ENCODE measurements at places on chromosomes 3 and 15.

DNA sequence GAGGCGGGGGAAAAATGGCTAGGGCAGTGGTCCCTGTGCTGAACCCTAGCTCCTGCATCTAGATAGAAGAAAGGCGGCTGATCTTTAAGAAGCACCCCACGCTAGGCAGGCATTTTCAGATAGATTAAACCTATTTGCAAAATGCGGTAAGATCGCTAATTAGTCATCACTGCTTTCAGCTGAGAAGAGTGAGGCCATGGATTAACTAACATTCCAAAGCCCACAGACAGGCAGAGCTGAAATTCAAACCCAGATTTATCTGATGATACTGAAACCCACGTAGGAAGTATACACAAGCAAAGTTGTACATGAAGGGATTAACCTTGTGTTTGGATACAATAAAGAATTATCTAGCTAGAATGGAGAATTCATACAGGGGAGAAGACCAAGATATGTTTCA lies 4.8 kb downstream of the ADPGK start:
- no peak for DNase-seq

DNA sequence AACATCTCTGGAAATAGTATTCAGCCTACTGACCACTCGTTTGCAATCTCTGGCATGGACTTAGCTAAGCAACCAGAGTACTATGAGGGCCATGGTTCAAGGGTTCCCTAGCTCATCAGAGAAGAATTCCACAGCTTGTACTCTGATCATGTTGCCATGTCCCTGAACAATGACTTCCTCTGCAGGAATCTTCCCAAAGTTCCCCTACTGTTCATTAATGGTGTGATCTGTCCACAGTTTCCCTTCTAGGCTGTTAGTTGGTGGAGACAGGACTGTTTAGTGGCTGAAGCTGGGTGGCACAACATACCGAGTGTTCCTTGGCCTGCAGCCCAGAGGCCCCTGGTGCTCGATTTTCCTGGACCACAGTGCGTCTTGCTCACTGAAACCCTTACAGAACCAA lies 44.4 kb upstream of the GALNT15 start:
- no peak for DNase-seq

GRCh38 chr3:196024968-196025367 lies 56.9 kb downstream of the TFRC start:
- DNase-seq = no peak

DNA sequence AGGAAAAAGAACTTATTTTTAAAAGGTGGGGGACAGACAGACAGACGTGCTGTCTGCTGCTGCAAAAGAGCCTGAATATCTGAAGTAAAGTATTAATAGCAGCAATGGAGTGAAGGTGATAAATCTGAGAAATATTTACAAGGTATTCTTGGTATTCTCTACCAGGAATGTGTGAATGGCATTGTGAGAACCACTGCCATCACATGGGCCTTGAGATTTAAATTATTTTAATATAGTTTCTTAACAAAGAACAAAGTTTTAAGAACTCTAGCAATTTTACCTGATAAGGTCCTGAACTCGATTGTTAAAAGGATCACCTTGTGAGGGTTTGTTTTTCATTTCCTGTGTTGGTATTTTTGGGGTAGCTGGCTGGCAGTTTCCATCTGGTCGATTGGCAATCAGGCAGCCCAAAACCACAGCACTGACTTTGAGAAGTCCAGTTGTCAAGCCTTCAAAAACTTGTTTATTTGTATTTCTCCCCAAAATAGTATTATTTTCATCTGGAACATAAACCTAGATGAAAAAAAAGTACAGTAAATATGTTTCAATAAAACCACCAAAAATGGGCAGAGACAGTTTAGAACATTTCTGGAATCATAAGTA lies 97.3 kb downstream of the ISL2 start:
- no peak for DNase-seq

DNA sequence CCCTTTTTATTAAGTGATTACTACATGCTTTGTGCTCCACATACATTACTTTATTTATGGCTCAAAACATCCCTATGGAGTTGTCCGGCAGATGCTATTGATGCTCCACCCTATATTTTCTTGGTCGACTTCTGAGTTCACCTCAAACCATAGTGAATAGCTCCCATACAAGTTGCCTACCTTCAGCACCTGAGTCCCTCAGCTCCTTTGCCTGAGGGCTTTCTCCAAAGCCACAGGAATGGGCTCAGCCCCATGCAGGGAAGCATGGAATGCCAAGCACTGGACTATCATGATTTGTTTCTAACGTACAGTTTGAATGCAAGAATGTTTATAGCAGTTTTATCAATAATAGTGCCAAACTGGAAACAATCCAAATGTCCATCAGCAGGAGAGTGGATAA lies 124.8 kb upstream of the TNIK start:
- no peak for DNase-seq

DNA sequence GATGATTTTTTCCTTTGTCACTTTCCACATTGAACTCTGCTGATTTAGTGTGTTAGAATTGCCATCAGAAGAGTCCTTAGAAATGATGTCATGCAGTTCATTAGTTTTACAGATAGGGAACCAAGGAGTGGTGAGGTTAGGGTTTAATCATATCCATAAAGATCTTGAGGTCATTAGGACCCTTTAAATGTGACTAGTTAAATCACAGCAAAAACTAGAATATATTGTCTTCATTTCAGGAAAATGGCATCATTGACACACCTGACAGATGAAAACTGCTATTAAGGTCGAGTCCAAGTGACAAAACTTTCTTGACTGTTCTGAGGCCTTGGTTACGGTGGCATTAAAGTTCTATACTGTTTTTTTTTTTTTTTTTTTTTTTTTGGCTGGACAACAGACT lies 50.5 kb downstream of the MBNL1 start:
- DNase-seq = peak; percentile 38

DNA sequence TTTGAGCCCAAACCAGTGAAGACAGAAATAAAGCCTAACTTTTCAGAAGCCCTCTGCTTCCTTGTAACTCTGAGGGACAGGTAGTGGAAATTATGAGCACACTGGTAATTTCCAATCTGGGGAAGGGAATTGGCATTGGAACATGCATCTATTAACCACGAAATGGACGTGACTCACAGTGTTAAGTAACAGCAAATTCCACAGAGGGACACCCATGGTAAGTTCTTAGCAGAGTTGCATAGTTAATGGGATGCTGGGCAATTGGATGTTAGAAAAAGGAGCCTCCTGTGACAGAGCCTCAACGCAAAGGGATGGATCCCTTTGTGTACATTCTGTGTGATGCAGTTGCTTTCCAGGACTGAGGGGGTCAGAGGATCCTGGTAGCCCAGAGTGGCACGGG lies 168.6 kb downstream of the SEMA6D start:
- DNase-seq = no peak

GRCh38 chr15:63460210-63461155 lies 43.9 kb upstream of the USP3 start:
- DNase-seq = no peak

DNA sequence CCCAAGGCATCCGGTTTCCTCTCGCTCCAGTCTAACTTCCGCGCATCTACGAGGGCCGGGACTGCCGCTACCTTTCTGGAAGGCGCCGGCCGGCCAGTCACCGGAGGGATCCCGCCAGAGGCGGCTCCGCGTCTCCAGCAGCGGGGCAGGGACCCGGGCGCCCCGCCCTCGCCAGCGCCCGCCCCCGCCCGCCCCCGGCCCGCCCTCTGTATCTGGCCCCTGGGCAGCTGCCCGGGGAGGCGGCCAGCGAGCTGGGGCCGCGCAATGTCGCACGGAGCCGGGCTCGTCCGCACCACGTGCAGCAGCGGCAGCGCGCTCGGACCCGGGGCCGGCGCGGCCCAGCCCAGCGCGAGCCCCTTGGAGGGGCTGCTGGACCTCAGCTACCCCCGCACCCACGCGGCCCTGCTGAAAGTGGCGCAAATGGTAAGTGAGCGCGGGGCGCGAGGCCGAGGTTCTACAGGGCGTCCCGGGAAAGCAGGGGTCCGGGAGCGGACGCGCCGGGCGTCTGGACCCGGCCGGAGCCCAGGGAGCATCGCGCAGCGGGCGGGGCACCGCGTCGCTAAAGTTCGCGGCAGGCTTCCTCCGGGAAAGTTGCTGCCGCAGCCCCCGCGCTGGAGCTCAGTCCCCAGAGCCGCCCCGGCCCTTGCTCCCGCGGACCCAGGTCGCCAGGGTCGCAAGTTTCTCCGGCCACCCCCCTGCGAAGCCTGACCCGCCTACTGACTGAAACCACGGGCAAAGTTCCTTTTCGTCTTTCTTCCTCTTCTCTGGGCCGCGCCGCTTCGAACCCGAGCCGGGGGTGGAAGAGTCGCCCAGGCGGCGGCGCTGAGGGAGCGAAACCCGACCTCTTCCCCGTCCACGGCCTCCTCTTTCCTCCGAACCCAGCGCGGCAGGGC lies at the start of gene CMTM7:
CMTM7 (plus strand) TSS at position 211 of the 893 bp plus-strand sequence; CDS start at position 265, 54 bp downstream.
- DNase-seq = peak; percentile 78

DNA sequence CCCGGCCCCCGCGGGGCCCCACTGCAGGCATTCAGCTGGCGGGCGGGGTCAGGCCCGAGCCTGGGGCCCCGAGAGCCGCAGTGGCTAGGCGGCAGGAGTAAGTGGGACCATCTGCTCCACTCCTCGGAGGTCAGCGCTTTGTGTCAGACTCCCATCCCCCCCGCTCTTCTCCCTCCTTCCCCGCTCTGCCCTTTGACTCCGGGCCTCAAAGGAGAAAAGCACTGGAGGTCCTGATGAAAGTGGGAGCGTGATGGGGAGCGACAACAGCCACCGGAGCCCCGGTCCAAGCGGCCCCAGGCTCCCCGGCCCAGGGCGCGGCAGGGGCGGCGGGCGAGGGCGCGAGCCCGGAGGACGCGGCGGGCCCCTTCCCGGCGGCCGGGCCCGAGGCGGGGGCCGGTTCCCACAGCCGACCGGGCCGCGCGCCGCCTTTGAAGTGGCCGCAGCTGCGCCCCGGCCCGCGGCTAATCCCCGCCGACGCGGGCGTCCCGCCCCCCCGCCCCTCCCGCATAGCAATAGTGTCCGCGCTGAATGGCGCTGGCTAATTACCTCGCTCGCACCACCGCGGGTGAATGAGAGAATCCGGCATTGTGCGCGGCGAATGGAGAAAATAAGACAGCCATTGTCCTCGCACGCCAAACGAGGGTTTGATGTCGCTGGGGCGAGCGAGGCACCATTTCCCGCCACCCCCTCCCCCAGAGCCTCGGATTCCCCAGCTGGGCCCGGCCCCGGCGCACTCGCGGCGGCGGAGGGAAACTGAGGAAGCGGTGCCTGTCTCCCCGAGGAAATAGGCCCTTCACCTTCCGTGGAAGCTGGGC lies 22.4 kb downstream of the IGDCC3 start:
- DNase-seq = no peak

DNA sequence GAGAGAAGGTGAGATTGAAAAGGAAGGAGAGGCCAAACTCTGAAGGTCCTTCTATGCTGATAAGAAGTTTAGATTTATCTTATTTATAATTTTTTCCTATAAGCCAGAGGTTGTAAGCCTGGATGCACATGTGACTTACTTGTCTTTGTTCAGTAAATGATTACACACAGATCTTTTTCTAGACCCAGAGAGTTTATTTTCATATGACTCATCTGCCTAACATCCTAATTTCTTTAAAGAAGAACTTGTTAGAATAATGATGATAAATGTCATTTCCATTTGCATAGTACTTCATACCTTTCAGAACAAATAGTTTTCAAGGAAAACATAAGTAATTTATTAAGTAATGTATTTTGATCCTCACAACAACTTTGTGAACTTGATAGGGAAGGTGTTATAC lies 434.8 kb upstream of the DPH6 start:
- DNase-seq = no peak

GRCh38 chr3:162884373-162884772 lies 1387.8 kb downstream of the OTOL1 start:
- no peak for DNase-seq

- no peak for DNase-seq
Measured at GRCh38 chr3:128895843-128896697, 16.6 kb downstream of the ACAD9 start.

- DNase-seq = no peak
Measured at GRCh38 chr15:57432141-57432741, 55.9 kb downstream of the CGNL1 start.

DNA sequence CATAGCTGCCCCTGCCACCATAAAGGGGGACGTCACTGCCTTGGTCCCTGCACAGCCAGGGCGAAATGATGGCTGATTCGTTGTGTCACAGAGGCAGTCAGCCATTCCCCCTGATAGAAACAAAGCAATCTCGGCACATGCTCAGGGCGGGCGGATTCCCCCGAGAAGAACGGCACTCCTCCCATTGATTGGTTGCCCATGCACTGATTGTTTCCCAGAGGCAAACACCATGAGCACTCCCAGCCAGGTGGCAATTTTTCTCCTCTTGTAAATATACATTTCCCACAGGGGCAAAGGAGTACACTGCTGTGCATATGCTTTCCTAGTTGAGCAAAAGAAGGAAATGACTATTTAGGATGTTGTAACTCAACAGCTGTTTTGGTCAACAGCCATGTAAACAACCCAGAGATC lies 56.5 kb downstream of the KY start:
- DNase-seq = peak; percentile 30

- peak; percentile 58 for DNase-seq
Measured at GRCh38 chr3:9767418-9767817, 2.3 kb downstream of the CAMK1 start.

DNA sequence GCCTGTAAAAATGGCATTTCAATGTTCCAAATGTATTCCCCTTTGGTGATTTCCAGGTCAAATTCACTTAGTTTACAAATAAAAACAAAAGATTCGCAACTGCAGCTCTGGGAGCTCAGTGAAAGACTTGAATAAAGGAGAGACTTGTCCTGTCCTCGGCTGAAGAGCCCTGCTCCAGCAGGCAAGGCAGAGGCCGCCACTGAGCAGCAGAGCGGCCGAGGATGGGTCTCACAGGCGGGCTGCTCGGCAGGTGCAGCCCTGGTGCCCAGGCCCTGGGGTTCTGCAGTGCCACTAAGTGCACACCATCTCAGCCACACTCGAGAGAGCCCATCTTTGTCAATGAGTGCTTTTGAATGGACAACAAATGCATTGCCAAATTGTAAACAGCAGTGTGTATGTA lies 856.2 kb downstream of the AGBL1 start:
- no peak for DNase-seq

GRCh38 chr3:17733215-17733614 lies 9.2 kb downstream of the TBC1D5 start:
- peak; percentile 82 for DNase-seq

DNA sequence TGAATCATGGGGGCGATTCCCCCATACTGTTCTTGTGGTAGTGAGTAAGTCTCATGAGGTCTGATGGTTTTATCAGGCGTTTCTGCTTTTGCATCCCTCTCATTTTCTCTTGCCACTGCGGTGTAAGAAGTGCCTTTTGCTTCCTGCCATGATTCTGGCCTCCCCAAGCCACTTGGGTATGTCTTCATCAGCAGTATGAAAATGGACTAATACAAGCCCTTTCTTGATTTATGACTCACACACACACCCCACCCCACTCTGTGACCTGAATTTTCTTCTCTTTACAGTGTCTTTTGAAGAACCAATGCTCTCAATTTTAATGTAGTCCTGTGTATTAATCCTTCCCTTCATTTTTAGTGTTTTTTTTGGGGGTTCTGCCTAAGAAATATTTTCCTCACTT lies 244.8 kb downstream of the PLCL2 start:
- DNase-seq = no peak
